GM20000 (cell line): ENCODE measurements at places on chromosomes 12 and 14.

DNA sequence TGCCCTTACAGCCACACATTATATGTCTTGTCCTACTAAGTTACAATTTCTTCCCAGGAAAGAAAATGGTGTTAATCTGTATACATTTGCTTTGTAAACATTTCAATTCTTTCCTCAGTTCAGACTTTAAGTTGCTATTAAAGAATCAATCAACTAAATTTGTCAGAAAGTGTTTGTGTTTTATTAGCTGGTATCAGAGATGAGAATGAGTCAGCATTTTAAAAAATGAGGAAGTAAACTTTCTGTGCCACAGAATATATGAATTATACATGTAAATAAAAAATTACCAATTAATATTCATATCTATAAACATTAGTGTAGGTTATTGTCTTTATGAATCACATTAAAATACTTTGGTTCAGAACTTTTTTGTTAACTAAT lies 82.0 kb downstream of the LMO3 start:
- no peak for DNase-seq

- no peak for DNase-seq
These were observed 101.5 kb downstream of the GPR135 start for GRCh38 chr14:59363531-59364226.

- no peak for DNase-seq
These were observed 23.0 kb upstream of the LRP1-AS start for GRCh38 chr12:57170408-57170807.

DNA sequence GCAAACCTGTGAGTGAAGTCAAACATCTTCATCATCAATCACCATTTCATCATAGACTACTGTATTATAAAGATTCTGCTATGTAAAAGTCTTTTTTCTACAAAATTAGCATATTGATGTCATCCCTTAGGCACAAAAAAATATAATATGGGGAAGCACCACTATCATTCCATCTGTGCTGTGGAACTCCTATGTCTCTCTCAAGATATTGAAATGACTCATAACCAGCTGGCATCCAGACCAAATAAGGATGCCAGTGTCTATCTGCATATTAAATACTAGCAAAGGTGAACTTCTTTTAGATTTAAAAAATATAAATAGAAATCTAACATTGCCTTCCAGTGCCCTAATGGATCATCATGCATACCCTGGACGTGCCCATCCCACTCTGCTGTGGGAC lies 17.9 kb upstream of the DCAF5 start:
- DNase-seq: no peak

GRCh38 chr12:26828280-26829073 lies 4.5 kb downstream of the ITPR2 start:
- no peak for DNase-seq

DNA sequence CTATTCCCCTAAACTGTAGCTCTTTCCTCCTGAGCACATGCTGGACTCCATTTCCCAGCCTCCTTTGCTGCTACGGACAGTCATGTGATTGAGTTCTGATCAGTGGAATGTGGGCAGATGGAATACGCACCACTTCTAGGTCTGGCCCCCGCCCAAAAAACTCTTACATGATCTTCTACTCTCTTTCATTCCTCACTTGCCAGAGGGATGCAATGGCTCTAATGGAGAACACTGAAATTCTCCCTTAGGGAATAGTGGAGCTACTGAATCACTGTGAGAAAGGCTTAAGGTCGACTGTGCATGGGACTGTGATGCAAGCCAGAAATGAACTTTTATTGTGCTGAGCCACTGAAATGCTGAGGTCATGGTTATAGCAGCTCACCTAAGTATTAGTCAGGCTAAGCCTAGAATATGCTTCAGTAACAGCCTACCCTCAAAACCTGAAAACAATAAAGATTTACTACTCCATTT lies 13.0 kb upstream of the TMED2 start:
- no peak for DNase-seq

DNA sequence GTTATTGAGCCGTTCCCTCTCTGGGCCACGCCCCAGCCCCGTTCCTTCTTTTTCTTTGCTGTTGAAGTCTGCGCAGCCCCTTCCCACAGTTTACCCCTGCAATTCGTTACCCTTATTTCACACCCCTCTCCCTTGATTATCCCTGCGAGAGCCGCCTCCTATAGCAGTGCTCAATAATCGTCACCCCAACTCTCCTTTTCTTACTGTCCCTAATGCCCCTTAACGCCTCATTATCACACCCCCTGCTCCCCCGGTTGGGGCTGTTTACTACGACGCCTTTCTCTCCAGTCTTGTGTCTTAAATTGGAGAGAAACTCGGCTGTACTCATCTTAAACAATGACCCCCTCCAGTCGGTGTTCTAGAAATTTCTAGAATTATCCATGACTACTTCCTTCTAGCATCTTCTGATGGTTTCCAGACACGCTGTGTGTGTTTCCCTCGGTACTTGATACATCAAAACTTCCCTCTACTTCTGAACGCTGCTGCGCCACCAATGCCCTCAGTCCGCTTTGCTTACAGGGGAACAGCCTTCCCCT lies 713 bp upstream of the FBXL14 start:
- DNase-seq: no peak

- peak; percentile 90 for DNase-seq
These were observed at the start of the genes AHSA1 and VIPAS39 for GRCh38 chr14:77457522-77458248. Gene AHSA1 (plus strand): TSS chr14:77458093. CDS start chr14:77458190, 97 bp downstream. Gene VIPAS39 (minus strand): TSS chr14:77457601. CDS start chr14:77454102, 3,499 bp downstream.

DNA sequence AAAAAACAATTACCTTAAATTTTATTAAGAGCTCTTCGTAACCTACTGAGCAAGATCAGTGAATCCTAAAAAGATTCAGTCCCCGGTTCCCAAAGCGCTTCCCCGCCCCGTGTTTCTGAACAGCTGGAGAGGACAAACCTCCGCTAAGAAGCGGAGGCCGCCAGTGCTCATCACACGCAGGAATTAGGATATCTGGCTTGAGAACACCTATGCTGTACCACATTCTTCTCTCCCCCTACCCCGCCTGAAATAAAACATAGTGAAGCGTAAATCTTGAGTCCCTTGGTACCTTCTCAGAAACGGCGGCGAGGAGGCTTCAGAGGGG lies 774 bp upstream of the WDR20 start:
- no peak for DNase-seq

DNA sequence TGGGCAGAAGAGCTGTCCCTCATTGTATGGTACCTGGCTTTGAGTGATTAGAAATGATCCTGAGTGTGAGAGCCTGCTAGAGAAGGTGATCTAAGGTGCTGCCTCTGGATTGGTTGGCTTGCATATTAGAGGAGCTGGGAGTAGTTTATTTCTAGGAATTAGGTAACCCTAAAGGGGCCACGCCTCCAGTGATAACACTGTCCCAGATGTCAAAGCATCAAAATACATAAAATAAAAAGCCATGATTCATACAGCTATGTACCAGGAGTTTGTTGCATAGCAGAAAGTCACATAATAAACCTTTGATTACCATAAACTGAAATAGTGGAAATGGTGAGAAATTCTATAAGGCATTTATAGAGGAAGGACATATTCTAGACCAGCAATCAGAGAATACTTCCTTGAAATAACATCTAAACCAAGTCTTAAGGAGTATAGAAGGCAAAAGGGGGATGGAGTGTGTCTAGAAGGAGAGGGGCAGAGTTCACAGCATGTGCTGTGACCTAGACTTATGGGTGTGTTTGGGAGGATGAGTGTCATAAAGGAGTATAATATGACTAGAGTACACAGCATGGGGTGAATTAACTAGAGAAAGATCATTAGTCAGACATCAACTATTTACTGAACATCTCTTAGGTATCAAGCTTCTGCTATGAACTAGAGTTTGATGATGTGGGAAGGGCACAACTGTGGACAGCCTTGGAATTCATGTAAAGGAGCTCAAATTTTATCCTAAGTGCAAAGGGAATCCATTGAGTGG lies 686.4 kb downstream of the GALC start:
- no peak for DNase-seq

DNA sequence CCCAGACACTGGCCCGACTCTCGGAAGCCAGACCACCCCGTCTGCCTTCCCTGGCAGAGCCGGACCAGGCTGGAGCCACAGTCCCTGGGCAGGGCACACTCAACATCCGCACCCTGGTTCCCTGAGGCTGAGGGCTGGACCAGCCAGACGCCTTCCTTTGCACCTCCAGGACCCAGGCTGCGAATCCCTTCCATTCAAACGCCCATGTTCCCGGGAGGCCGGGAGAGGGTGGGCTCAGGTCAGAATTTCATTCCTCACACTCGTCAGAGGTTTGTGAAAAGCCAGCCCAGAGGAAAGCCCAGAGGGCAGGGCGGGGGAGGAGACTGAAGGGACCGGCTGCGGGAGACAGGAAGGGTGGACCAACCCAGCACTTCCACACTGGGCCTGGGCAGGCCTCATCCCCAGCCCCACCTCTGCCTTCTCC lies 58.7 kb downstream of the LRRC74A start:
- no peak for DNase-seq

- peak; percentile 65 for DNase-seq
These were observed 620 bp downstream of the PGAM5 start for GRCh38 chr12:132711080-132711843.

GRCh38 chr14:76727901-76728300 lies 33.4 kb upstream of the VASH1 start:
- DNase-seq: no peak

- DNase-seq: no peak
These were observed 623.3 kb upstream of the FOXG1 start for GRCh38 chr14:28143316-28143715.

DNA sequence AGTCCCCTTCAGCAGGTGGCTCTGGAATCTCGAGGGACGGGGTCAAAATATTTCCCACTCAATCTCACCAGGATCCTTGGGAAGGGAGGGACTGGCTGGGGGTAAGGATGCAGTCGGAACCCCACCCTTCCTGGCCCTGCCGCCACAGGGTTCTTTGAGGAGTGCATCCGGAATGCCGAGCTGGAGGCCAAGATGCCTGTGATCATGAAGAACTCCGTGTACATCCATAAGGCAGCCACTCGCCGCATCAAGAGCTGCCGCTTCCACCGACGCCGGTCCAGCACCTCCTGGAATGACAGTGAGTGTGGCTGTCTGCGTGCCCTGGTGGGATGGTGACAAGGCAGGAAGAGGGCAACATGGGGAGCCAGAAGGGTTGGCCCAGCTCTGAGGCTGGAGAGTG lies 43.1 kb downstream of the PLEKHD1 start:
- no peak for DNase-seq

DNA sequence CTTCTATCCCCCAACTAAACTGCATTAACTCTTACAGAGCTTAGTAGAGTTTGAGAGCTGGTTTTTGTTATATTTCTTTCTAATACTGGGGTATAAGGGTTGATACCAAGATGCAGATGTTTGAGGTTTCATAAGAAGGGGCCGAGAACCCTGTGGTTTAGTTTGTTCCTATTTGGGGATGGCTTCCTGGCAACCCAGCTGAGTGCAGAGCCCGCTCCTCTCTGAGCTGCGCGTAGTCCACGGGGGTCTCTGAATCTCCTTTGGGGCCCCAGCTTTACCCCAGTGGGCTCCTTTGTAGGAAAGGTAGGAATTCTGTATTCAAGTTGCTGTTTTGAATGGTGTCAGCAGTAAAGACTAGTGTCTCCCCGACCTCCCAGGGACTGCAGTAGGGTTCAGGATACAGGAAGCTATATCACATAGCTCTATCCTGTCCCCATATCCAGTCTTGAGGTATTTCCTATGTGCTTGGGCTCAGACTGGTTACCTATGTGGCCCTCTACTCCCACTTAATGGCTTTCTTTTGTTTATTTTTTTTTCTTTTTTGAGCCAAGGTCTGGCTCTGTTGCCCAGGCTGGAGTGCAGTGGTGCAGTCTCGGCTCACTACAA lies 25.4 kb downstream of the PLXNC1 start:
- no peak for DNase-seq

DNA sequence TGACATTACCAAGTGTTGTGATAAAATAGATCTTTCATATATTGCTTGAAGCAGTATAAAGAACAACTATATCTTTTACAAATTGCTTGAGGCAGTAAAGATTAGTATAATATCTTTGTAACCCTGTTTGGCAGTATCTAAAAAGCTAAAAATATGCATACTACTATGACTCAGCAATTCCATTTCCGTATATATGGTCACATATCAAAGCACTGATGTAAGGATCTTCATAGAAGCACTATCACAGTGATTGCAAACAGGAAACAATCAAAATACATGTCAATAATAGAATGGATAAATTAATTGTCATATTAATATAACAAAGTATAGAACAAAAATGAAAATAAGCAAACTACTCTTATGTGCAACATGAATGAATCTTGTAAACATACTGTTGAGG lies 158.4 kb upstream of the IGF1 start:
- no peak for DNase-seq

- peak; percentile 39 for DNase-seq
These were observed 644 bp downstream of the NAB2 start for GRCh38 chr12:57089271-57090245.

GRCh38 chr12:89225808-89226411 lies 126.4 kb downstream of the DUSP6 start:
- DNase-seq: peak; percentile 5

- DNase-seq: no peak
These were observed 803.7 kb upstream of the TMEM132C start for GRCh38 chr12:127463237-127463636.

DNA sequence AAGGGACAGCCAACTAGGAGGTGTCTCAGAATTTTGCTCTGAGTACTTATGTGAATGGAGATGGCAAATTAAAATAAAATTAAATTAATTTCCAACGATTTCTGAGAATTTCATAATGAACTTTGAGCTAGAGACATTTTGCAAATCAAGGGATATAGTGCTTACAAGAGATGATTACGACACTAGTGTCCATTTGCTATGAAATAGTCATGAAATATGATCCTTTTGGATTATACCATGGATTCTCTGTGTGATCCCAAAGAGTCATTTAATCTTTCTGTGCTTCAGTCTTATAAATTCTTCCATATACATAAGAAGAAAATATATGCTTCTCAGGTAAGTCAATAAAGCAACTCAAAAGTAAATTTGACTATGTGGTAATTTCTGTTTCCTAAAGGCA lies 240.6 kb downstream of the SLC25A21 start:
- no peak for DNase-seq

DNA sequence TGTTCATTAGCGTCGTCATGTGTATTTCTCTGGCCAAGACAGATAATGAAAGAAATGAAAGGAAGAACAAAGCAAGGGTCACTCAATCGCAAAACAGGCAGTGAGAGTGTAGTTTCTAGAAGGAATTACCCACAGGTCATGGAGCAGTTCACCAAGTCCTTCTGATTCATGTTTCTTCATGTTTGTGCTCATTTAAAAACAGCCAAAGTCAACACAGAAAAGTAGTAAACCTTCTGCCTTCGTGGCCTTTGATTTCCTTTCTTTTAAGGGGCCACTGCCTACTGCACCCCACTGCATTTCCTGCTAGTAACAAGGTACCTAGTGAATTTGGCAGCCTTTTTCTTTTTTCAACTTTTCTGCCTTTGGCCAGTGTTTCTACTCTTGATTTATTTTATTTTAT lies 75.1 kb downstream of the KCNK13 start:
- no peak for DNase-seq

DNA sequence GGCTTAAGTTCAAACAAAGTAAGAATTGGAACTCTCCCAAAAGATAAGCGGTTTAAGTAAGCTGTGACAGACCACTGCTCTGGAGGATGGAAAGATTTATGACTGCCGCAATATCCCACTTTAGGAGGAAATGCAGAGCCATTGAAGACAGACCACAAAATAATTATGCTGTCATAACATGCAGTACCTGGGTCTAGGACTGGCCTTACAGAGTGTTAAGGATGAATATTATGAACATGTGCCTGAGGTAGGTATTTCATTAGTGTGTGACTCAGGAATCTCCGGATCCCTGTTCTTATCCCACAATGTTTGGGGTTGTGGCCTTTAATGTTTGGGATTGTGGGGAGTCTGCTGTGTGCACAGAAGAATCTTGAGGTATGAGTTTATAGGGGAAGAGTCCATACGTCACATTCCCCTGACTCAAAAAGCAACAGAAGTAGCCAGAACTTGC lies 114.9 kb downstream of the SAMD4A start:
- DNase-seq: no peak

- DNase-seq: no peak
These were observed 421.1 kb downstream of the DPF3 start for GRCh38 chr14:72472845-72473244.
